ENCODE measurements at places on chromosomes 6 and 20.

DNA sequence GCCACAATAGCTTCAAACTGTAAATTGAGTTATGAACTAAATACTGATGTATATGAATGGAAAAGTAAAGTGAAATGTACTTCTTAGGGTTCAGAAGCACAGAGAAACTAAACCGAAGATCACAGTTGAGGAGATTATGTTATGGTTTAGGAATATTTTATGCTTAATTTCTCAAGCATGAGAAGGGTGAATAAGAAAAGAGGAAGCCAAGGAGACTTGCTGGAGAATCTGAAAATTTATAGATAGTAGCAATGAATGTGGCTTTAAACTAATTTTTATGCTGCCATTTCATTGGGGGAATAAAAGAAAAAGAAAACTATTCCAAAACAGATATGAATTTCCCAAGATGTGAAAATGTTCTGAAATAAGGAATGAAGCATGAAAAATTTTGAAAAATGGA, 5.6 kb downstream of the ANKS1A start:
- DNase-seq, result no peak

DNA sequence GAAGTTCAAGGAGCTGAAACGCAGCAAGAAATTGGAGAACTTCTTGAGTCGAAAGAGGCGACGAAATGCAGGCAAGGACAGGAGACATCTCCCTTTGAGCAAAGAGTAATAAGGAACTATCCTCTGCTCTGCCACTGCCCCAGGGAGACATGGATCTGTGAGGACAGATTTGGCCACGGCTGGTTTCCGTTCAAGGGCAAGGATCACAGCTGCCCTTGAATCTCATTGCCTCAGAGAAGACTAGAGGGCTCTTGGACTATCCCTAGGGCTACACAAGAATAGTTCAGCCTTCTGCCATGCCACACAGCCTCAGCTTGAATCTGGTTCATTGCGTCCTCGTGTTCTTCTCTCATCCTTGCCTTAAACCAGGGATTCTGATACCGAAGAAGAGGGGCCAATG, 7.7 kb downstream of the RRP36 start:
- DNase-seq, result no peak

DNA sequence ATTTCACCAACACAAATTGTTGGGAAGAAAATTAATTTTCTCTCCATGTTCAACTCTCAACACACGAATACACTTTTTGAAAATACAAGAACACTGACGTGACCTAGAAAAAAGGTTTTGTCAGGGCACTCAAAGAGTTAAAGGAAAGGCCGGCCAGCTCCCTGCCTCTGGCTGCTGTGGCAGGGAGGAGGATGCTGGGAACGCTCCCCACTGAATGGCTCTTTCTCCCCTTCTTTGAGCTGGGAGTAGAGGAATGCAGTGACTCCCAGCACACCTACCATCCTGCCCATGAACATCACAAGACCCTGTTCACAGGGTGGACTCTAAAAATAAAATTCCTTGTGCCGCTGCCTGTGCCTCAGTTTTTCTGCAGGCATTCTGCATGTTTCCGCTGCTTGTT, 47.0 kb downstream of the MAP3K5 start:
- DNase-seq, result no peak

DNA sequence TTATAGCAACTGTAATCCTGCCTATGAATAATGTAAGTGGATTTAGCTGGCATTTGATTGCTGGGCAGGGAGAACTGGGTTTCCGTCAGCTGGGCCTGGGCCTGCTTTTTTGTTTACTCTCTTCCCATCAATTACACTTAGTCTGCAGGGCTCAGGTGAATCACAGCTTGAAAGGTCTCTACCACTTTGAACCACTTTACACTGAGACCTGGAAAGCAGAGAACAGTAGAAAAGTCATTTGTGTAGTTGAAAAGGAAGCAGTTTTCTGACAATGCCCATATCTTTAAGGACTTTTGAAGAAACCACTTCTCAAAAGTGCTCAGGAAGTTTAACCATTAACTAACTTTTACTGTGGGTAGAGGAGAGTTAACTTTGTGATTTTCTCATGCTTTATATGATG, 315.4 kb upstream of the SASH1 start:
- no peak for DNase-seq

GRCh38 chr6:3687847-3688246, 63.7 kb downstream of the PXDC1 start:
- DNase-seq, result no peak

All from epithelial cell of proximal tubule (primary cell).